Mesendoderm (in vitro differentiated cells): ENCODE measurements at places on chromosomes 16 and 17.

DNA sequence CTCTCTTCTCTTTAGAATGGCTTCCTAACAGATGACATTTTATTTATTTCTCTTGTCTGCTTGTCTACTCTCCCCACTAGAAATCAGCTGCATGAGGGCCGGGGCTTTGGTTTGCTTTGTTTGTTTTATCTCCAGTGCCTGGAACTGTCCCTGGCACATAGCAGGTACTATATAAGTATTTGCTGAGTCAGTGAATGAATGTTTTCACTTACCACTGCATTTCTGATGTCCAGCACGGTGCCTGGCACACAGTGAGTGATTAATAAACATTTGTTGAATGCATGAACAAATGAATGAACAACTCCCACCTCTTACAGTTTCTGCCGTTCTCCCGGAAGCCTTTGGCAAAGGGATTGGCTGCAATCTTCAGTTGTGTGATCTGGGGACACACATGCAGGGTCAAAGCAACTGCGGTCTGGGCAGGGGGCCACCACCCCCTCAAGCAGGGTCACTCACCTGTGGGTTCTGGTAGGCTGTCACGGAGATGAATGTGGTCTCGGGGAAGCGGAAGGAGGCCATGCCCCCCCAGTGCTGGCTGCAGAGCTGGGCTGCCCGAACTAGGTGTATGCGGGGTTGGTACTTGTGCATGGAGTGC, 3.4 kb downstream of the TBX6 start:
- DNase-seq, result no peak

GRCh38 chr17:77218902-77219301, 78.1 kb downstream of the SEC14L1 start:
- no peak for DNase-seq

DNA sequence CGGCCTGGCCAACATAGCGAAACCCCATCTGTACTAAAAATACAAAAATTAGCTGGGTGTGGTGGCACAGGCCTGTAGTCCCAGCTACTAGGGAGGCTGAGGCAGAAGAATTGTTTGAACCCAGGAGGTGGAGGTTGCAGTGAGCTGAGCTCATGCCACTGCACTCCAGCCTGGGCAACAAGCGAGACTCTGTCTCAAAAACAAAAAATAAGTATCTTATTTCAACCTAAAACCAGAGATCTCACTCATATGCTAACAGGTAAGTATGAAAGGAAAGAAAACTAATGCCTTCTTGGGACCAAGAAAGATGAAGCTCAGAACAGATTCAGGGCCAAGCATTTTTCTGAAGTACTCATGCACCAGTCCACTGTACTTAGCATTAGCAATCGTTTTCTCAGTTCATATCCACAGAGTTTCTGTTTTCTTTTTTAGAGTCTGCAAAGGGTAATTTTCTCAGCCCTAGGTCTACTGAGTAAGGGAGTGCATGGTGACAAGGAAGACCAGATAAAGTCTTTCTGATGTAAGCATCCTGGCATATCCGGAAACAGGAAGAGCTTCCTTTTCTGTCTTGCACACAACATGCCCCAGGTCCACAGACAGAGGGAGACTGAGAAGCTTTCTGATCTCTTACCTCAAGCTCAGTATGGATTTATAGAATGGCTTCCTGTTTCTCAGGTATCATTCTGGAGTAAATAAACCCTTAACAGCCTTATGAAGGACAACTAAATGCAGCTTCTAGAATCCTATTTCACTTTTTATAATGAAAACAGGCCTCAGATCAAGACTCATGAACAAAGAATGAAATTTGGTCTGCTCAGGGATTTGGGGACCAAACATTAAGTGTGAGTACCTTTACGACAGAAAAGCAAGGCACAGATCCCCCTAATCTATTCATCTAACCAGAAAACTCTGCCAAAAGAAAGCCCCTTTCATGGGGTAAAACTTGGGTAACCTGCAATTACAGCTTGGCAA, 38.7 kb upstream of the FOXJ1 start:
- peak; percentile 21 for DNase-seq

GRCh38 chr16:12784076-12784475, 19.6 kb downstream of the CPPED1 start:
- DNase-seq, result no peak

GRCh38 chr17:78774453-78774852, 7.6 kb downstream of the CYTH1 start:
- DNase-seq, result no peak

- no peak for DNase-seq
These were observed 15.5 kb upstream of the NFATC3 start for GRCh38 chr16:68069511-68070248.

DNA sequence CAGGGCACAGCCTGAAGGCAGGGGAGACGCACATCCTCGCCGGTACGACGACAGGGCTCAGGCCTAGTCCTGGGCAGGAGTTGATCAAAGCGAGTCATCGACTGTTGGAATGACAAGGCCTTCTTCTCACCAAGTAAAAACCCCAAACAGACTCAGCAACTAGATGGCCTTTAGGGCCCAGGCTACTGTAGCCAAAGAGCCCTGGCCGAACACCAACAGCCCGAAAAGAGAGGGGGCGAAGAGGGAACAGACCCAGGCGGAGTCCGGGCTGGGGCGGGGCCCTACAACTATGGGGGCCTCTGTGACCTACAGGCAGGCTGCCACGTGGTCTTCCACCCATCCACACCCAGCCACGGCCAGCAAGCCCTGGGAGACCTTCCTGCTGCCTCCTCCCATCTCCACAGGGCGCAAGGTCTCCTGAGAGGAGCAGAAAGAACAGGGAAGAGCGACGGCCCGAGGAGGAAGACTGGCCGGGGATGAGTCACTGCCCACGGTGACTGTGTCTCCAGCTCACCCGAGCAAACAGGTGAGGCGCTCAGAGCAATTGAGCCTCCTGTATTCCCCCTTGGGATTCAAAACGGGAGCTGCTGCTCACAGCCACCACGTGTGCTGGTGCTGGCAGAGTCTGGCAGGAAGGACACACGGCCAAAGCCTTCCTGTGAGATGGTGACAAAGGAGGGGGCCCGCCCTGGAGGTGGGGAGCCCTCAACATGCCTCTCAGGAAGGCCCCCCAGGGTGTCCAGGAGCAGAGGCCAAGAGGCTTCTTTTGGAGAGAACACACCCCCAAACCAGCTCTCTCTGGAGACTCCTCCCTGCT, 17.7 kb downstream of the SLC16A3 start:
- no peak for DNase-seq

GRCh38 chr17:76986365-76986764, 118.2 kb downstream of the MGAT5B start:
- no peak for DNase-seq

- DNase-seq, result no peak
These were observed 6.1 kb downstream of the TMEM235 start for GRCh38 chr17:78237401-78238012.

DNA sequence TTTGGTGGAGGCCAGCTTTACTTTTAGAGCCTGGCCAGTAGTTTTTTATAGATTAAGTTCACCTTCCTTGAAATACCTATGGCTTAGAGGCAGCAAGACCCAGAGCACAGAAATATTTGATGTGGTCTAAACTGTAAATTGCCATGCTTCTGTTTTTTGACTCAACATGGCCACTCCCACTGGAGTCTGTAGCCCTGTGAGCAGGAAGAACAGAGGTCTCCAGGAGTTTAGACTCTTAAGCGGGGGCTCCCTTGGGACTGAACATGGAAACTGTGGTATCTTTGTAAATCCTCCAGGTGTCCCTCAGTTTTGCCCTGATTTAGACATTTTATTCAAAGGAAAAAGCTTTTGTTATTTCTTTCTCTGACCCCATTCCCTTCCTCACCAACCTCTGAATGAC, 145.6 kb downstream of the FTO start:
- no peak for DNase-seq

DNA sequence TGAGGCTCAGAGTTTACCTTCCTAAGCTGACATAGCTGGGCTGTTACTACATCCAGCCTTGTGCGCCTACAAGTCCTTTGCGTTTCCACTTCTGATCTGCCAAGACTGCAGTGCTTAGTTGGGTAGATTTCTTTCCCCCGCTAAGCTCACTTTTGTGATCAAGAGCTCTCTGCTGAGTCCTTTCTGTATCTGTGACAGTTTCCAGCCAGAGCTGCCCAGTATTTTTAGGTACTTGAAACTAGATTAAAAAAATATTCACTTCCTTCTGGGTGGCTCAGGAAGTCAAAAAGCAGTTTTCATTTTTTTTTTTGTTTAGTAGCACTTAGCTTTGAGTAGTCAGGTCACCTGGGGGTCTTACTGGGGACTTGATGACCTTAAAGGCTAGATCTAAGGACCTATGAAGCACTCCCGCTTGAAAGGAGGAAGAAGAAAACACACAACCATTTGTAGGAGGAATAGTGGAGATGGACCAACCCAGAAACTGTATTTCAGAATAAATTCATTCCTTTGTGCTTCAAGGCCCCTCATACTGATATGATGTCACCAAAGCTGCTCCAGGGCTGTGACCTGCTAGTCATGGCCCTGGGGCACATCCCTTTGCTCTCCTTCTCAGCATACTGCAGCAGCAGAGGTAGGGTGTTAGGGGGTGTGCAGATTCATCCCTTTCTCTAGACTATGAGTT, 75.6 kb upstream of the HNF1B start:
- no peak for DNase-seq

DNA sequence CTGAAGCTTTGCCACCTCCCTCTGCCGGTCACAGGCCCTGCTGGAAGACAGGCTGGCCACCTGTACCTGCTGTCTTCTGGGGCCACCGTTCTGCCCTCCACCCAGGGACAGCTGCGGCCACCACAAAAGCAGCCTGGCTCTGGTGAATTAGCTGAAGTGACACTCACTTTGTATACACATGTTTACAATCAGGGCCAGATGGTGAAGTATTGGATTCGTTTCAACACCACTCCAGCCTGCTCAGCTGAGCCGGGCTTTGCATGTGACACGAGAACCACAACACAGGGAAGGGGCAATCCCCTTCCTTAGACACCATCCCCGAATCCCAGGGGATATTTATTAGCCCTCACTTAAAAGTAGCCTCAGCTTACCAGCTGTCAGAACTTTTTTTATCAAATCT, 191.5 kb upstream of the RPL38 start:
- DNase-seq, result no peak
